CD4-positive, alpha-beta T cell treated with Interleukin-1 beta for 1 hour (primary cell): ENCODE measurements at places on chromosomes 5 and 9.
A peak's percentile ranks its signal among the peaks of the same experiment; 100 is the strongest.

- no peak for DNase-seq
Observed at GRCh38 chr5:67202828-67203227, 6.2 kb upstream of the CD180 start.

DNA sequence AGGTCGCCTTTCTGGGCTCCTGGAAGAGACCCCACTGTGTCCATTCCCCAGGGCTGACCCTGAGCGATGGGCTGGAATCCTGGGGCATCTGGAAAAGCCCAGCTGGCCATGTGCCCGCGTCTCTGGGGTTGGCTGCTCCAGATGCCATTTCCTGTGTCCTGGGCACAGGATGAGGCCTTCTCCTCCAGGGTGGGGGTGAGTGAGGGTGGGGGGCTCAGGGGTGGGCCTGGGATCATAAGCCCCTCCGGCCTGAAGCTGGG, 30.7 kb downstream of the PAEP start:
- no peak for DNase-seq

GRCh38 chr5:107646418-107646817, 24.3 kb downstream of the EFNA5 start:
- no peak for DNase-seq

- DNase-seq, result no peak
Observed at GRCh38 chr9:114153761-114154599, 1.4 kb upstream of the COL27A1 start.

- DNase-seq, result no peak
Observed at GRCh38 chr5:95417971-95418370, 26.8 kb downstream of the FAM81B start.

GRCh38 chr5:15366676-15367391, 133.1 kb upstream of the FBXL7 start:
- DNase-seq, result no peak

- DNase-seq, result no peak
Observed at GRCh38 chr5:99109894-99110293, 181.1 kb upstream of the CHD1 start.

GRCh38 chr5:127702926-127703561, at the start of gene CCDC192:
TSS of gene CCDC192 (plus strand) at chr5:127703391. CDS start at chr5:127703446, 55 bp downstream.
- no peak for DNase-seq

GRCh38 chr5:115770466-115770865, 46.0 kb downstream of the CDO1 start:
- no peak for DNase-seq

DNA sequence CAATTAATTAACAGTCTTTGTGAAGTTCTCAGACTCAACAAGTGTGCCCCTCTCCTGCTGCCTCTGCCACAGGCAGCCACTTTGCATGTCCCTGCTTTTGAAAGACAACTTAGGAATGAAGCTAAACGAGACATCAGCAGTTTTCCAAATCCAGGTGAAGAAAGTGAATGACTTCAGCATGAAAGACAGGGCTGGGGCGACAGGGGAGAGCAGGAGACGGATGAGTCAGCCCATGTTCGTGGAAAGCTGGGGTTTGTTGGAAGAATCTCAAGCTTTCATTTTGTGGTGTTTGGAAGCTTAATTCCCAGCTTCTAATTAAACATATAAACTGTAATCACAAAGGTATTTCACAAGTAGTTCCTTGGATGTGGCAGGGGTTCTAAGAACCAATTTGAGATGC, 207.8 kb upstream of the MAP3K1 start:
- no peak for DNase-seq

DNA sequence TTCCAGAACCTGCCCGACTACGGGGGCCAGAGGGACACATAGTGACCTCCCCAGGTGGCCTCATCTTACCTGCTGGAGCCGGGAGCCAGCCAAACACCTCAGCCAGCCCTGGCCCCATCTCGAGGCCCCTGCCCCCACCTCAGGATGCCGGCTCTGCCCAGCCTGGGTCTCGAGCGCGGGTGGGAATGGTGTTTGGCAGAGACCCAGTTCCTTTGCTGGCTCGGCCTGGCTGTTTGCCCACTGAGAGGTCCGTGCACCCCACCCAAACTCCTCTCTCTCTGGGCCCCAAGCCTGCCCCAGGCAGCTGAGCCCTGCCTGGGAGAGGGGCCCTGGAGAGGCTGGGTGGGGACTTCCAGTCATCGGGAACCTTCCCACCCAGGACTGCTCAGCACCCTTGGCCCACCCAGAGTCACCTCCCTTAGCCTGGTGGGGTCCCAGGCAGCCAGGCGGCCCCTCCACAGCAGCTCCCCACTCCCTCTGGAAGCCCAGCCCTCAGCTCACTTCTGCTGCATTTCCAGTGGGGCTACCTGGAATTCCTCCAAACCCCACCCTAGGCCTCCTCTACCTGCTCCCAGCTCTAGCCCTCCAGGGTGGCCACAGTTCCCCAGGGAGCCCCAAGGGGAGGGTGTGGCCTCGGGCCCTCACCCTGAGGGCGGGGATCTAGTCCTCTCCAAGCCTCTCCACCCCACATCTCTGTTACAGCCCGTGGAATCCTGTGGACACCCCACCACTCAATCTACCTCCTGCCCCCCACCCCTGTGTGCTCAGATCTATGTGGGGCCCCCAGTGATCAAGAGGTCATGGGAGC, 42.4 kb upstream of the UBAC1 start:
- no peak for DNase-seq

GRCh38 chr5:26388976-26389375, 649.4 kb downstream of the CDH9 start:
- DNase-seq, result no peak

DNA sequence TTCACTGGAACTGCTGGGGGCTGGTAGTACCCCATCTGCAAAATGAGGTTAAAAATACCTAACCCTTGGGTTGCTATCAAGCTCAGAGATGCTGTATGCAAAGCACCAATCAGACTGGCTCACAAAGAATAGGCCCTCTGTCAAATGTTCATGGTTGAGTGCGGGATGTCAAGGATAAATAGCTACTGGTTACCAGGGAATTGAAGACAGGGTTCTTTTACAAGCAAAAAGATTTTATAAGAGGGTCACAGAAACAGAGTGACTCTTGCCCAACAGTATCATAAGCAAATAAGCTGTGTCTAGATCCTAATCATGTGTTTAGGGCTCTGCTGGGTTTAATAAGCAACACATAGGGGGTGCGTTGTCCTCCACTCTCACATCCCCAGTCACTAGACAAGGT, 11.9 kb downstream of the SYK start:
- DNase-seq, result no peak

GRCh38 chr5:177429248-177430040, 3.0 kb downstream of the GRK6 start:
- peak; percentile 91 for DNase-seq

DNA sequence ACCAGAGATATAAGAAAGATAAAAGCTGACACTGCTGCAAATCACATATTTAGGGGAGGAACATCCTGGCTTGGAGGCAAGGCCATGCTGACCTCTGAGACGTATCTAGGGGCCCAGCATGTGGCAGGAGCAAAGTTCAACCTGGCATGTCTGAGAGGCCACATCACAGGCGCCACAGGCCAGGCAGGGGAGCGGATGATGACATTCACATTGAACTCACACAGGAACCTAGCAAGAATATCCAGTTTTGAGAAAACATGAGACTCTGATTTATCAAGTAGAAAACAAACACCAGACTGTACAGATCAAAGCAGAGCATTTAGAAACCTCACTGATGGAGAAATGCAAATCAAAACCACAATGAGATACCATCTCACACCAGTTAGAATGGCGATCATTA, 64.2 kb upstream of the STK32A start:
- no peak for DNase-seq

GRCh38 chr9:14887149-14887548, 23.1 kb downstream of the FREM1 start:
- no peak for DNase-seq

DNA sequence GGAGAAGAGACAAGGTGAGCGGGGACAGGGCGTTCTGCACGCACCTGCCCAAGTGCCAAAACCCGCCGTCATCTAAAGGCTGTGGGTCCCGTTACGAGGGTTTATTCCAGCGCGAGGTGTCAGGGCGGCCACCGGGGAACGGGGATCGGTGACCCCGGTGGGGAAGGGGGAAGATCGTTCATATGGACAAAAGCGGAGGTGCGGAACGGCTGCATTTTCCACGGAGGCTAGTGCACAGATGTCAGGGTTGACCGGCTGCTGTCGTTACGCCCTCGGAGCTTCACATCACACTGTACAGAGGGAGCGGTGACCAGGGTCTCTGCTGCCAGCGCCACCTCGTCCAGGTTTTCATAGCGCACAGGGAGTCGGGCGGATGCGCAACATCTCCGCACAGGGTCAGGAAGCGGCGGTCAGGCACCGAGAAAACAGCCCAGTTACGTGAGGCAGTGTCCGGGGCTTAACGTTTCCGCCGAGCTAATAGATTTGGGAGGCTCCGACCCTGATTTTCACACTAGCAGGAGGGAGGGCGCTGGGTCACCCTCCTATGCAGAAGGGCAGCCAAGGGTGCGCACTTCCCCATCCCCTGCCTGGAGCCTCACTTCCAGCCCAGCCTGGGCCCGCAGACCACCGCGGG, 13.5 kb downstream of the BTNL9 start:
- no peak for DNase-seq

DNA sequence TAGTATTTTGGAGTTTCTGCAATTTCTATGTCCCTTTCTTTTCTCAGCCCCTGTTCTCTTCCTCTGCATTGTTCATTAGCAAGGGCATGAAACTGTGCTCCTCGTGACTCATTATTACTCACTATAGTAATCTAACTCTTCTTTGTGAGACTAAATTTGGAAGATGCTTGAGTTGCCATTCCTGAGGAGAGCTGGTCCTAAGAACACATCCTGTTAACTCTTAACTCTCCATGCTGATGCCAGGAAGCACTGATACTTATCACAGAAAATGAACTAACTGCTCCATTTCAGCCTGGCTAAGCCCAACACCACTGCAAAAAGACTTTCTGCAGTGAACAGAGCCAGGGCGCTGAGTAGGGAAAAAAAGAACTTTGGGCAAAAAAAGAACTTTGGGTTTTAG, 10.6 kb upstream of the CSNK1A1 start:
- no peak for DNase-seq
